Lung microvascular endothelial cell (primary cell): ENCODE measurements at places on chromosomes 5 and 9. TPM values are rescaled to one million over a fixed set of nuclear protein-coding genes. Genes with fewer than 3 reads are reported as not detected.
A peak's percentile ranks its signal among the peaks of the same experiment; 100 is the strongest.

Gene ITK
- not detected in 2 replicates for total RNA-seq

Gene LHX3
- not detected in 2 replicates for total RNA-seq

Gene PLEKHG4B
- under 0.01 TPM in 2 replicates for total RNA-seq

DNA sequence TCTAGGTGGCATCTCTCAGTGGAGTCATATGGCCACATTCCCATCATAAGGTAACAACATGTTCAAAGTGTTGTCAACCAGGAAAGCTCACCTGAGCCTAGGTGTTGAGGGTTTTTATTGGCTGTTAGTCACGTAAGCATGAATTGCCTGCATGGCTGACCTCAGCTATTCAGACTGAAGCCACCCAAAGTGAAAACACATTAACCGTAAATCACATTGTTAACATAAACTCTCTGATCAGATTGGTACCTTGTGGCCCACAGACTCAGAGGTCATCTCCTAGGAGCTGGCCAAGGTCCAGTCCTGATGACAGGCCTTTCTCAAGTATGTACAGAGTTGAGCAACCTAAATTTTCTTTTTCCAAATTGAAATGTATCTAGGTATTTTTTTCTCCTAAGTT, 26.7 kb downstream of the SRFBP1 start:
- no peak for DNase-seq

GRCh38 chr9:89553451-89554010, 51.3 kb upstream of the GADD45G start:
- no peak for DNase-seq

- no peak for DNase-seq
Measured at GRCh38 chr5:38330207-38330606, 71.8 kb downstream of the EGFLAM start.

DNA sequence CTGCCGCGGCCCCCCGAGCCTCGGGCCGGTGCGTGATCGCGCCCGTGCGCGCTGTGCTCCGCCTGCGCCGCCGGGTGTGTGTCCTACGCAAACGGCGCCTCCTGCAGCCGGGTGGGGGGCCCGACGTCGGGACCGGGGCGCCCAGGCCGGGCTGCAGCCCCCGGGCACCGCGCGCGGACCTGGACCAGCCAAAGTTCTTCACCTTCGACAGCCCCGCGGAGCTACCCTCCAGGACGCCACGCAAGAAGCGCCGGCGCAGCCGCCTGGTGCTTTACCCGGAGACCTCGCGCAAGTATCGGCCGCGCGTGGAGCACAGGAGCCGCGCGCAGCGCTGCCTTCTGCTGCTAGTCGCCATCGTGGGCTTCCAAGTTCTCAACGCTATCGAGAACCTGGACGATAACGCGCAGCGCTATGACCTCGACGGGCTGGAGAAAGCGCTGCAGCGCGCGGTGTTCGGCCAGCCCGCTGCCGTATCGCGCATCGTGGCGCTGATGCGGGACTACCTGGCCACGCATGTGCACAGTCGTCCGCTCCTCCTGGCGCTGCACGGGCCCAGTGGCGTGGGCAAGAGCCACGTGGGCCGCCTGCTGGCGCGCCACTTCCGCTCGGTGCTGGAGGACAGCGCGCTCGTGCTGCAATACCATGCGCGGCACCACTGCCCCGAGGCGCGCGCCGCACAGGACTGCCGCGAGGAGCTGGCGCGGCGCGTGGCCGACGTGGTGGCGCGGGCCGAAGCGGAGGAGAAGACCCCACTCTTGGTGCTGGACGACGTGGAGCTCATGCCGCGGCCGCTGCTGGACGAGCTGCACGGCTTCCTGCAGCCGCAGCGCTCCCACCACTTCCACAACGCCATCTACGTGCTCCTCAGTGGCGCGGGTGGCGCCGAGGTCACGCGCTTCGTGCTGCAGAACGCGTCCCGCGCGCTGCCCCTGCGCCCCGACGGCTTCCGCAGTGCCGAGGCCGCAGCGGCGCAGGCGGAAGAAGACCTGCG, 1.5 kb downstream of the TOR4A start:
- peak; percentile 40 for DNase-seq

DNA sequence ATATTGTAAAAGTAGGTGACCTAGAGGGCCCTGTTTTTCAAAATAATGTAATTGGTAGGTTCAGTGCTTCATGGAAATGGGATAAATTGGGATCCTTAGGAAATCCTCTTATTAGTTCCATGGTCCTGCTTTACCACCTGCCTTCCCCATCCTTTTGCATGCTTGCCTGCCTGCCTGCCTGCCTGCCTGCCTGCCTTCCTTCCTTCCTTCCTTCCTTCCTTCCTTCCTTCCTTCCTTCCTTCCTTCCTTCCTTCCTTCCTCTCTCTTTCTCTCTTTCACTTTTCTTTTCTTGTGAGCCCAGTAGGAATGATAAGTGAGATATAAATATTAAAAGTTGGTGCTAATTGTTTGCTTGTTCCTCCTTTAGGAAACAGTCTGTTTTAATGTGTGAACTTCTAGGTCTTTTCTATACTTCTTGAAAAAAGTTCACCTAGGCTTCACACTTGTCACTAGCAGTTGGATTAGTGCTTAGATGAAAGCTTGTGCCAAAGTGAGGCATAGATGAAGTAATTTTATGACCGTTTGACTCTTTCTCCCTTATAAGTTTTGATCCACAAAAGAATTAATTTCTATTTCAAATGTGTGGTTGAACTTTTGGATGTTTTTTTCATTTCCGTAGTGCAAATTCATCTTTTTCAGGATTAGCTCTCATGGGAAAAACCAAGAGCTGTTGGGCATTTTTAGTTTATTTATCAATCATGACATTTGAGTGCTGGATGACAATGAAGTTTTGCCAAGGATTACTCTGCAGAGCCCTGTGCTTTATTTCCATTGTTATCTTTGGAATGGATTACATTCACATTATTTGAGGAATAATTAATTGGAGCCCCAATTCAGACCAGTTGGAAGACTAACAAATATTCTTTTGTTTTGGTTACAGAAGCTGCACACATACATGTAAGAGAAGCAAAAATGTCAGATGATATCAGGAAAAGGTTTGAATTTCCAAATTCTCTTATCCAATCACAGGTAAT, 30.7 kb downstream of the FOCAD start:
- DNase-seq: peak; percentile 91

DNA sequence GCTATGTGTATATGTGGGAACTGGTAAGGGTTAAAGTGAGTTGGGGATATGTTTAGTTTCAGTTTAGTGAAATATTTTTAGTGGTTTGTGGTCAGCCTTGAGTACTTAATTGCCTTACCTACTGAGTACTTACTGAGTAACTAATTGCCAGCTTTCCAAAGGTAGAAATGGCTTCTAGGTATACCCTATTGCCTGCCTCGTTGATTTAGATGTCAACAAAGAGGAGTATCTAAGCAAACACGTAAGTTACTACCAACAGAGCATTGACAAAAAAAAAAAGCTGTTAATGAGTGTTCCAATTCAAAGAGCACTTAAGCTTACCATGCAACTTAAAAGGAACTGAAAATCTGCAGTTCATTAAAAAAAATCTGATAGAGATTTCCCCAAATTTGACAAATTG, 8.8 kb downstream of the ATP10B start:
- DNase-seq: no peak

DNA sequence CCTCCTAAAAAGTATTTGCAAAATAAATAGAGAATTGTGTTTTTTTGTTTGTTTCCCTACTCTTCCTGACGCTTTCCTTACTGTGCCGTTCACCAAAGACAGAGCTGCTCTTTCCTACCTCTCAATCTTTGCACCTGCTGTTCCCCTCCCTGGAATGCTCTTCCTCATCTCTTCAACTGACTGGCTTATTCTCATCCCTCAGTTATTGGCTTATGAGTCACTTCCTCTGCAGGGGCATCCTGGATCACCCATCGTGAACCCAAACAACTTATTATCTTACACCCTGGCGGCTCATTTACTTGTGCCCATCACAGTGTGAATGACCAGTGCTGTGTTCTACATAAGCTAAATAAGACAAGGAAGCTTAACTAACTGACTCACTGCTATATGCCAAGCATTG, 36.1 kb upstream of the CCNG1 start:
- no peak for DNase-seq

GRCh38 chr5:131998431-131999040, 12.9 kb downstream of the ACSL6 start:
- no peak for DNase-seq

DNA sequence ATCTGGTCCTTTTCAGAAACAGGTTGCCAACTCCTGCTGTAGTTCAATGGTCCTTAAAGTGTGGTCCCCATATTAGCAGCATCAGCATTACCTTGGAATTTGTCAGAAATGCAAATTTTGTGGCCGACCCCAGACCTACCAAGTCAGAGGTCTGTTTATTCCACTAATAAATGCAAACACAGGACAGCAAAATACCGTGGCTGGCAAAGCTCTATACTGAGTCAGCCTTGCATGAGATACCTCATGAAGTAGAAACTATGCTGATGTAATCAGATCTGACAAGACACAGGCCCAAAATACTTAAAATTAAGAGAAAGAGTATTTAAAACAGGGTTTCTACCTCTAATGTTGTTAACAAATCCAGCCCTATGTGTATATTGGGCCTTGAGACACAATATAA, 3.0 kb downstream of the GOLM1 start:
- DNase-seq: no peak

DNA sequence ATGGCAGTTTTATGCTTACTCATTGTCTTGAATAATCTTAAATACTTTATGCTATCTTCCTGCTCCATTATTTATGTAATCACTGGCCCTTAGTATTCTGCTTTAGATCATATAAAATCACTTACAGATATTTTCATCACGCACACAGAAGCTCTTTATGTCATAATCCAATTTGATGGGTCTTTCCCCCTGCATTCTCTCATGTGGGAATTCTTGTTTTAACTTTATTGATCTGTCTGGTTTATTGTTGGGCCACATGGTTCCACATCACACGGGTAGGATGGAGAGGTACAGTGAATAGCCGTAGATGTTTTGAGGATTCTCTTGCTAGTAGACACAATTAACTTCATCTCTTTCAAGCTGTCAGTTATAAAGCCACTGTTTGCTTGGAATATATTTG, 27.0 kb downstream of the PLPPR1 start:
- DNase-seq: no peak

- DNase-seq: no peak
Measured at GRCh38 chr5:104951829-104952228, 1389.2 kb upstream of the NUDT12 start.

- no peak for DNase-seq
Measured at GRCh38 chr9:108671794-108672193, 184.0 kb downstream of the ACTL7B start.
